ENCODE measurements at places on chromosomes 12 and 14. TPM values are rescaled to one million over a fixed set of nuclear protein-coding genes. Genes with fewer than 3 reads are reported as not detected.

DNA sequence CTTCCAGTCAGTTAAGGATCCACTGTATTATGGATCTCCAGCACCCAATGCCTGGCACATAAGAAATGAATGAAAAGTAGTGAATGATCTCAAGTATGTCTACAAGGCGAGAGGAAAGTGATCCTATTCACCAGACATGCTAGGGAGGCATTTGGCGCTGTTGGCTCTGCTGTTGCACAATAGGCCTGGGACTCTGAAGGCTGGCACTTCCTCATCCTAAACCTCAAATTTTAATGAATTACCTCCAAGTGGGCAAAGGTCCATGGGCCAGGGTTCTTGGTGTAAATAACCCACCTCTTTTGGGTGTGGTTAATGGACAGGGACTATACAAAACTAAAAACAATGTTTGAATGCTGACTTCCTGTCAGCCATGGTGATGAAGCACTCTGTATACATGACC lies 173.4 kb upstream of the PZP start:
- peaks cover 1% of the 10 kb centered on the region for H3K4me1 ChIP-seq
- no peak overlapping the region for H3K27ac ChIP-seq
- no peak for DNase-seq
- H3K36me3 ChIP-seq: no peaks in the 10 kb centered on the region
- H3K27me3 ChIP-seq: peaks cover 1% of the 10 kb centered on the region
- no peak overlapping the region for H3K4me3 ChIP-seq

GRCh38 chr14:57060276-57060955 lies 208.3 kb downstream of the EXOC5 start:
- DNase-seq: no peak
- no peak overlapping the region for H3K27ac ChIP-seq
- peaks cover 20% of the 10 kb centered on the region for H3K27me3 ChIP-seq
- no peaks in the 10 kb centered on the region for H3K4me1 ChIP-seq

- no peak overlapping the region for H3K27ac ChIP-seq
- H3K27me3 ChIP-seq: peaks cover 2% of the 10 kb centered on the region
- no peaks in the 10 kb centered on the region for H3K4me1 ChIP-seq
- DNase-seq: no peak
- no peaks in the 10 kb centered on the region for H3K36me3 ChIP-seq
Measured at GRCh38 chr12:100460702-100461101, 13.0 kb upstream of the NR1H4 start.

- no peak overlapping the region for H3K27ac ChIP-seq
- peaks cover 4% of the 10 kb centered on the region for H3K27me3 ChIP-seq
- peaks cover 2% of the 10 kb centered on the region for H3K36me3 ChIP-seq
Measured at GRCh38 chr14:71753126-71753830, 179.0 kb upstream of the RGS6 start.

- H3K4me3 ChIP-seq: no peak overlapping the region
- no peak overlapping the region for H3K27ac ChIP-seq
- H3K27me3 ChIP-seq: no peaks in the 10 kb centered on the region
- no peaks in the 10 kb centered on the region for H3K4me1 ChIP-seq
Measured at GRCh38 chr12:12491606-12492005, 71.1 kb downstream of the DUSP16 start.

DNA sequence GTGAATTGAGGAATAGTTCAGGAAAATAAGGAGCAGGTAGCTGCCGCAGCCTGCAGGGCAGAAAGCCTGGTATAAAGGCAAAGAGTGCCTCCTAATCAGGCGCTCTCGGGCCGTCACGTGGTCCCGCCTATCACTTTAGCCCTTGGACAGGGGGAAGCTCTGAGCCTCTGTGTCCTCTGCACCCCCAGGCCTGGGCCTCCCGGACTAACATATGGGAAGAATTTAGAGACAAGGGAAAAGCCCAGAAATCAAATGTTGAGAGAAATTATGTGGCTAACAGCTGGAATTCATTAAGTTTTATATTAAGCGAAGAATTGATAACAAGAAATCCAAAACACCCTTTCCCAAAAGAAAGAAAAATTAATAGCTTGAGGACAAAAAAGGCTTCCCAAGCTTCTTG lies 417.7 kb downstream of the ATP23 start:
- H3K4me1 ChIP-seq: no peaks in the 10 kb centered on the region
- DNase-seq: no peak
- peaks cover 18% of the 10 kb centered on the region for H3K27me3 ChIP-seq
- H3K27ac ChIP-seq: no peak overlapping the region
- H3K36me3 ChIP-seq: no peaks in the 10 kb centered on the region

GRCh38 chr14:99946652-99947489 lies 118.4 kb upstream of the EVL start:
- H3K27ac ChIP-seq: no peak overlapping the region
- DNase-seq: peak; percentile 58

Gene CCDC38
- total RNA-seq: 0.88 TPM

Measured in naive thymus-derived CD8-positive, alpha-beta T cell (primary cell).